ENCODE measurements at places on chromosomes 5 and 9. TPM values are rescaled to one million over a fixed set of nuclear protein-coding genes. Genes with fewer than 3 reads are reported as not detected.

- H3K4me1 ChIP-seq = no peaks in the 10 kb centered on the region
- DNase-seq = no peak
- no peaks in the 10 kb centered on the region for H3K36me3 ChIP-seq
- no peaks in the 10 kb centered on the region for H3K27me3 ChIP-seq
- no peak overlapping the region for H3K4me3 ChIP-seq
These were observed 90.9 kb upstream of the SLCO6A1 start for GRCh38 chr5:102589661-102590060.

- H3K4me3 ChIP-seq = no peak overlapping the region
- H3K36me3 ChIP-seq = no peaks in the 10 kb centered on the region
- no peaks in the 10 kb centered on the region for H3K4me1 ChIP-seq
- no peak overlapping the region for H3K27ac ChIP-seq
- DNase-seq = no peak
These were observed 297.3 kb upstream of the RASA1 start for GRCh38 chr5:86970361-86970760.

The SHC3 gene
- total RNA-seq = 1.7 TPM

DNA sequence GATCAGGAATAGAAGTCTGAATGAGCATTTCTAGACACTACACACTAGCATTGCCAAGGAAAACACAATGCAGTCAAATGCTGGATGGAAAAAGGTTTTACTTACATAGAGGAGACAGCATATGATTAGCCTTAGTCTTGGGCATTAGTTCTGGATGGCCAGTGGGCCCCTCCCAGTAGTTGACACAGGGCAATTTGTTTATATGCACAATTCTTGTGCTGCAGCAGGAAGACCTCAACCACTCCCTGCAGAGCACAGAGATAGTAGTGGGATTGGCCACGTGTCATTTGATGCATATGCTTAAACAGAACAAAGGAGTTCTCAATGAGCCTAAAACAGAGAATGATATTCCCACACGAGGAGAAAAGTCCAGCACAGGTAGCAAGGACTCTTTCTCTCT, 1496.2 kb upstream of the CDH6 start:
- H3K4me3 ChIP-seq = no peak overlapping the region
- H3K4me1 ChIP-seq = no peaks in the 10 kb centered on the region
- H3K27ac ChIP-seq = no peak overlapping the region
- H3K27me3 ChIP-seq = no peaks in the 10 kb centered on the region
- no peaks in the 10 kb centered on the region for H3K36me3 ChIP-seq

- no peak overlapping the region for H3K27ac ChIP-seq
- H3K36me3 ChIP-seq = no peaks in the 10 kb centered on the region
- no peaks in the 10 kb centered on the region for H3K4me1 ChIP-seq
- DNase-seq = no peak
- H3K27me3 ChIP-seq = peaks cover 8% of the 10 kb centered on the region
These were observed 9.6 kb upstream of the CEP72 start for GRCh38 chr5:602466-603035.

DNA sequence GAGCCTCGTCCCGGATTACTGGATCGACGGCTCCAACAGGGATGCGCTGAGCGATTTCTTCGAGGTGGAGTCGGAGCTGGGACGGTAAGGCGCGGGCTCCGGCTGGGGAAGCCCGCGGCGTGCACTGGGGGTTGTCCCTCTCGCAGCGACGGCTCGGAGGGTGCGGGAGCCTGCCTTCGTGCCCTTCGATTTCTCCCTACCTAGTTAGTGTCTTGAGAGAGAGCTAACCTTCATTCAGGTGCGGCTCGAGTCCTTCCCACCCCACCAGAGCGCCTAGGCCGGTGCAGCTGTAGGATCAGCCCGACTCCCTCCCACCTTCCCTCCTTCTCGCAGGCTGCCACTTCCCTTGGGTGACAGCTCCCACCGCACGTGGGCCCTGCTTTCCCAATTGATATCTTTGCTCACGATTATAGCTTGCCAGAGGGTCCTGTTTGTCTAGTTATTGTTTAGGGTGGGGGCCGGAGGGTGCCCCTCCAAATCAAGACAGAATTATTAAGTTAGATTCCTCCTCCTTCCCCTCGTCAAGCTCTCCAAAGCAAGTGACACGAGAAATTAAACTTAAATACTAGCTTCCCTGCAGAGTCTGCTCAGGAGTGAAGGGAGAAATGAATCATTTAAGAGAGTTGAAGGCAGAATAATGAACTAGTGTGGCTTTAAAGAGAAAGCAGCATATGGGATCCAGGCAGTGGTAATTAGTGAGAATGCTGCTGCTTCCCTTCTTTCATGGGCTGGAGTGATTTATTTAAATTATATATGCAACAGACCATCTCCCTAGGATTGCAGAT, 569 bp downstream of the CAMK4 start:
- no peaks in the 10 kb centered on the region for H3K36me3 ChIP-seq
- H3K4me1 ChIP-seq = no peaks in the 10 kb centered on the region
- H3K27me3 ChIP-seq = peaks cover 38% of the 10 kb centered on the region
- H3K4me3 ChIP-seq = peak overlapping the region; percentile 51
- no peak for DNase-seq

GRCh38 chr5:6494939-6495338, 46.3 kb downstream of the UBE2QL1 start:
- H3K4me3 ChIP-seq = no peak overlapping the region
- no peak overlapping the region for H3K27ac ChIP-seq

The ENTPD2 gene
- total RNA-seq = 2.8 TPM

The PPP1R26 gene
- total RNA-seq = 17.5 TPM

The ANKRD31 gene
- not detected for total RNA-seq

The PCDHB3 gene
- total RNA-seq = 0.92 TPM

DNA sequence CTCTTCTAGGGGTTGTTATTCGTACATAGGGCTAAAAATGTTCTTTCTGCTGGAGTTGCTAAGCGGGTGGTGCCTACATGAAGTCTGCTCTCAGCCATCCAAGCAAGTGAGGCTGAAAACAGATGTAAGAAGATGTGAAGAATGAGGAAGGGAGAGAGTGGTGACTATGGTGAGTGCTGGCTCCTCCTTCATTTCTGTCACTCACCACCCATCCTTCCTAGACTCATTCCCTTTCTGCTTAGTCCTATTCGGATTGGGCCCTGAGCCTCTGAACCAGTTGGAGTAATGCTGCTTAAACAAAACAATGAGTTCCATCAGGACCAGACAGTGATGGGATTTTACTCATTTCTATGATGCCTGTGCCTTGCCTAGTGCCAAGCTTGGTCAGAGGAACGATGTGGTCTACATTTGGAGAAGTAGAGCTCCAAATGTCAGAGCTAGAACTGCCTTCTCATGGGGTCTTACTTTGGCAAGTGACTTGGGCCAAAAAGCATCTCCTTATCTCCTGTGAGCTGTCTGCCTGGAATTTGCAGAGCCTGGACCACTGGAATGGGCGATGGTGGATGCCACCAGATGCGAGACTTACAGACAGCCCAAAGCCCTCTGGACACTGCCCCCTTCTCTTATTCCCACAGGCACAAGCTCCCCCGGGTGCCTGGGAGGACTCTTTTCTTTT, 192.9 kb downstream of the FBXL7 start:
- no peaks in the 10 kb centered on the region for H3K36me3 ChIP-seq
- no peak for DNase-seq
- H3K27ac ChIP-seq = no peak overlapping the region
- no peaks in the 10 kb centered on the region for H3K27me3 ChIP-seq
- no peak overlapping the region for H3K4me3 ChIP-seq

GRCh38 chr5:57738301-57738700, 255.7 kb upstream of the ACTBL2 start:
- H3K4me1 ChIP-seq = peaks cover 4% of the 10 kb centered on the region
- no peaks in the 10 kb centered on the region for H3K27me3 ChIP-seq
- H3K4me3 ChIP-seq = no peak overlapping the region
- no peaks in the 10 kb centered on the region for H3K36me3 ChIP-seq
- no peak for DNase-seq

DNA sequence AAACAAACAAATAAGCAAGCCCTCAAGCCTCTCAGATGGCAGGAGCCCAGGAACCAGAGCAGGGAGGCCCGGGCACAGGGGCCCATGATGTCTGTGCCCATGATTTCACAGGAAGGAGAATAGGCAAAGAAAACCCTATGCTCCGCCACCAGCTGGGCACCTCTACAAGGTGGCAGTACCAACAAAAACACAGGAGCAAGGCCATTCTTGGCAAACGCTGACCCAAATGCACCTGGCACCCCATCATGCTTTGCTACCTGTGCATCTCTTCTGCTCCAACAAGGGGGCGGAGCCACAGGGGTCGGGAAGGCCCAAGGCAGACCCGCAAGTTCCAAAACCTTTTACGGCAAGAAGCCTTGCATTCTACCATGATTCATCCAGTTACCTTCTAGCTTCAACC, 3.1 kb downstream of the BRD3 start:
- H3K4me3 ChIP-seq = no peak overlapping the region
- H3K4me1 ChIP-seq = no peaks in the 10 kb centered on the region
- no peaks in the 10 kb centered on the region for H3K27me3 ChIP-seq
- H3K36me3 ChIP-seq = no peaks in the 10 kb centered on the region
- no peak for DNase-seq
- no peak overlapping the region for H3K27ac ChIP-seq

The CDHR2 gene
- 0.72 TPM for total RNA-seq

DNA sequence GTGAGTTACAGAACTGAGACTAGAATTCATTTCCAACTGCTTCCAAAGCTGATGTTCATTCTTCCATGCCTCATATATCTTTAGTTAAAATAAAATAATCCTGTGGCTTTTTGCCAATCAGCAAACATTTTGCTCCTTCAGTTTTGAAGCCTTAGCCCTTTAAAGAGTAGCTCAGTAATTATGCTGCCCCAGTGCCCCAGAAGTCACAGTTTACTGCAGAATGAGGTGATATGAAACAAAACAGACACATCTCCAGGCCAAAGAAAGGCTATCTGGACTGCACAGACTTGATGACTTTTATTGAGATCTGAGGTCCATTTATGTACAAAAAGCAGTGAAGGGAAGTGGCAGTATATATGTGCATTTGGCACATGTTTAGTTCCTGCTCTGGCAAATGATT, 285.8 kb upstream of the ZNF462 start:
- DNase-seq = no peak
- no peak overlapping the region for H3K27ac ChIP-seq
- no peak overlapping the region for H3K4me3 ChIP-seq

DNA sequence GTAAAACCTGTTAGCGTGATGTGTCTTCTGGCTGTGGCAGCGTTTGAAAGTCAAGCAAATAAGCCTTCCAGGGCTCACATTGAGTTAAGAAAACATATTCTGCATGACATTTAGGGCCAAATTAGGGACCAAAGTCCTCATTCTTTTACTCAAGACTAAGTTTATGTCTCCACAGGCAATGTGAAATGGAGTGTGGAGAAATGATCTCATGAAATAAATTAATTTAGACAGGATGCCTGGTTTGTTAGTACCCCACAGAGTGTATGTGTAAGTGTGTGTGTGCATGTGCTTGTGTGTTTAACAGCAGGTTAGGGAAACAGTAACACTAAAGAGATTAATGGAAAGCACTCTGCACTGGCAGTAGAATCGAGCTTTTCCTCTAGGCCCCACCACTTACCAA, 82.9 kb upstream of the SNX2 start:
- no peak overlapping the region for H3K27ac ChIP-seq
- DNase-seq = no peak
- no peaks in the 10 kb centered on the region for H3K36me3 ChIP-seq
- H3K27me3 ChIP-seq = no peaks in the 10 kb centered on the region
- no peak overlapping the region for H3K4me3 ChIP-seq
- no peaks in the 10 kb centered on the region for H3K4me1 ChIP-seq

- no peak overlapping the region for H3K27ac ChIP-seq
- peaks cover 19% of the 10 kb centered on the region for H3K27me3 ChIP-seq
- H3K4me1 ChIP-seq = no peaks in the 10 kb centered on the region
- no peaks in the 10 kb centered on the region for H3K36me3 ChIP-seq
These were observed 45.2 kb downstream of the PAX5 start for GRCh38 chr9:36988848-36989247.

The ALDH1A1 gene
- 0.54 TPM for total RNA-seq

The STARD4 gene
- 26.0 TPM for total RNA-seq

Measured in Panc1 (cell line).